ENCODE measurements at places on chromosomes 3 and 15.
A peak's percentile ranks its signal among the peaks of the same experiment; 100 is the strongest.

DNA sequence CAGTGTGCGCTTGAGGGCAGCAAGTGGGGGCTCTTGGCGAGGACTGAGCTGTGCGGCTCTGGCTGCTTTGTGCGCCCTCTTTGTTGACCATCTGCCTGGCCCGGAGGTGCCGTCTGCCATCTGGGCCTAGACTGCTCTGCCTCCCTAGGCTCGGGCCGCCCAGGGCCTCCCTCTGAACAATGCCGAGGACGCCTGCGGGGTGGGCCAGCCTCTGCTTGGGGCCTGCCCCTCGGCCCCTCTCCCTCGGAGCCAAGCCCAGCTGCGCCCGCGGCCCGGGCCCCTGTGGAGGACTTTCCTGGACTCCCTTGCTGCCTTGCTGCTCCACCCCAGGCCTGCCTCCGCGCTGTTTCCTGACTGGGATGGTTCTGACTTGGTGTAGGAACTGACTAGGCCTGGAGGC lies 31.9 kb upstream of the SPSB4 start:
- no peak for DNase-seq

DNA sequence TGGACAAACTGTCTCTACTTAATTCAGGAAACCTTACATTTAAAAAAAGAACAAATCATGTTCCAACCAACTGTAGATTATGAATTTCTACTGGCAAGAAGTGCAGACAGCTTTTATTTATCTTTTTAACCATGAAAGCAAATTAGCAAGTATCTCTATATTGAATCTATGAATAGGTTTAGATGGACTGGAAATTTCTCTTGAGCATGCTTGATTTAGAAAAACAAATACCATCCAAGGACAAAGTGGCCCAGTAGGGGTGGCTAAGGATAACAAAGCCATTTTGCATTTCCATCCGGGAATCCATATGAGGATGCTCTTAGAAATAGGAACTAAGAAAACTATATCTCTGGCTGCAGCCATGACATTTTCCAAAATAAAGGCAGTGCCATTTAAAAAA lies 150.6 kb downstream of the KCNMB2 start:
- no peak for DNase-seq

DNA sequence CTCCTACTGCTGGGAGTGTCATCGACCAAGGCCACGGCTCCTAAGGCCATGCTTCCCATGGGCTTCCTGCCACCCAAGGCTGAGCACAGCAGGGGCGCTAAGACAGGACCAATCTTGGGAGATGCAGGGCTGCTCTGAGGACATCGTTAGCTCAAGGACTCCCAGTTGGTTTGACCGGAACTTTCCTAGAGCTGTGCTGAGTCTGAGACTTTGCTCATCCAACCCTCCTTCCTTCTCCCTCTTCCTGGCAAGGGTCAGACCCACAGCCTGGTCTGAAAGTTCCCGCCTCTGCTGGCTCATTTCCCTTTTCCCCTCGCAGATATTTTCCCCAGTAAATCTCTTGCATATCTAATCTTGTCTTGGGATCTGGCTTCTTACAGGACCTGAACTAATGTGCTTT lies 57.2 kb downstream of the EPHB3 start:
- DNase-seq: no peak

DNA sequence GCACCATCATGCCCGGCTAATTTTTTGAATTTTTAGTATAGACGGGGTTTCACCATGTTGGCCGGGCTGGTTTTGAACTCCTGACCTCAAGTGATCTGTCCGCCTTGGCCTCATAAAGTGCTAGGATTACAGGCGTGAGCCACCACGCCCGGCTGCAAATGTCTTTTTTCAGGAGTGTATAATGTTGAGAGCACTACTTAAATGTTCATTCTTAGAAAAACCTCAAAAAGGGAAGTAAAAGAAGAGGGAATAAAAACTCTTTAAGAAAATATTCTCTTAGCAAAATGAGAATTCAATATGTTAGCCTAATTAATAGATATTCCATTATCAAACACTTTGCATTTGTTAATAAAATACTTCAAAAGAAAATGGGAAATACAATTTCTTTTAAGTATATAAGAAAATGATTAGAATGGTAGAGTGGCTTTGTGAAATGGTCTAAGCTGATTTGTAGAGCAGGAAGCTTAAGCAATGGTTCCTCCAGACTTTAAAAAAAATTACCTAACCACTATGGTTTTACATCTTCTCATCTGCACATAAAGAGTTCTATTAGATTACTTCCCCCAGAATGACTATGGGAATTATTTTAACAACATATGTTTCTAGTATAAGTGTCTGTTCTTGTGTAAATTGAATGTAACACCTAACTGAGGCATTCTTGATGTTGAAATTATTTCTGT lies 226.7 kb upstream of the ALCAM start:
- DNase-seq: no peak

DNA sequence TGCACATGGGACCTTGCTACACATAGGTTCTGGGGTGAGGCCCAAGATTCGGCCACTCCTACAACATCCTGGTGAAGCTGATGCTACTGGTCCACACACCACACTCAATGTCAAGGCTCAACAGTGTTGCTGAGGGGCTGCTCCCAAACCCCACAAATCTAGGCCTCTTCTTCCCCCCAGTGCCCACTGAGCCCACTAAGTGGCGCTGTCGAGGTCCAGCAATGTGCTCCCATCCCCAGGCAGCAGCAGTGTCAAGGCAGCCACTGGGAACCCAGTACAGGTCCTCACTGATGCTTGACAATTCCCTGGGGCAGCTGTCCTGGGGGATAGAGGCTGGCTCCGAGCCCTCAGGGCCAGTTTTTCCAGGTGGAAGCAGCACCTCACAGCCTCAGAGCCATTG lies 21.5 kb downstream of the SCN5A start:
- DNase-seq: no peak

GRCh38 chr3:154137036-154137435 lies 15.8 kb downstream of the ARHGEF26 start:
- no peak for DNase-seq

DNA sequence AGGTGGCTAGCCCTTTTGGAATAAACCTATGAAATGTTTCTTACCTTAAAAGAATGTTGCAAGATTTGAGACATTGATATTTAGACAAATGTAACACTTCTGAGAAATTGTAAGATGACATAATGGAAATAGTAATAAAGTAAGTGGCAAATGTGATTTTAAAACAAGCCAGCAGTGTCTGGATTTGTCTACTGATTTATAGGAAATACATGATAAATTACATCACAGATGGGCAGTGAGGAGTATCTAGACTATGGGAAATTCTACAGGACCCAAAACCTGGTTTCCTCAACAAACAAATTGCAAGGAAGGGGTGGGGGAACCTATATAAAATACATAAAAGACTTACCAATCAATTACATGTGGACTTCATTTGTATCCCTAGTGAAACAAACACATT lies 37.1 kb downstream of the NANOGP8 start:
- no peak for DNase-seq

- no peak for DNase-seq
Observed at GRCh38 chr3:134602440-134602814, 48.4 kb downstream of the KY start.

GRCh38 chr15:63364399-63365272 lies 17.0 kb downstream of the CA12 start:
- DNase-seq: no peak

DNA sequence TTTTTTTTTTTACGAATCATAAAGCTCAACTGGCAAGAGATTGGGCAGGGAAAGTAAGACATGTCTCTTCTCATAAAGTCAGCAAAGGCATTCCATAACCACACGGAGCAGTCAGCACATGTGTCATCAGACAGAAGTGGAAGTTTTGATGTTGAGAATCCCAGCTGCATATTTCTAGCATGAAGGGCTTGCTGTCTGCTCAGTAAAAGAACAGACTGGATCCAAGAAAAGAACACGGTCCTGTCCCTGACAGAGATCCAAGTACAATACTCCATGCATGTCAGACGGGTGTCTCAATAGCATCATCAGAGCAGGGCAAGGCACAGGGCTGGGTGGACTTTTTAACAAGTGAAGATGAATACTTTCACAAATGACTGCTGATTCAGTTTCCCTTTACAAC lies 38.2 kb downstream of the ABI3BP start:
- DNase-seq: peak; percentile 92

- DNase-seq: no peak
Observed at GRCh38 chr15:48596415-48596814, 49.1 kb downstream of the FBN1 start.

Measured in astrocyte (in vitro differentiated cells and primary cell).